RKO (cell line): ENCODE measurements at places on chromosomes 16 and 17.

DNA sequence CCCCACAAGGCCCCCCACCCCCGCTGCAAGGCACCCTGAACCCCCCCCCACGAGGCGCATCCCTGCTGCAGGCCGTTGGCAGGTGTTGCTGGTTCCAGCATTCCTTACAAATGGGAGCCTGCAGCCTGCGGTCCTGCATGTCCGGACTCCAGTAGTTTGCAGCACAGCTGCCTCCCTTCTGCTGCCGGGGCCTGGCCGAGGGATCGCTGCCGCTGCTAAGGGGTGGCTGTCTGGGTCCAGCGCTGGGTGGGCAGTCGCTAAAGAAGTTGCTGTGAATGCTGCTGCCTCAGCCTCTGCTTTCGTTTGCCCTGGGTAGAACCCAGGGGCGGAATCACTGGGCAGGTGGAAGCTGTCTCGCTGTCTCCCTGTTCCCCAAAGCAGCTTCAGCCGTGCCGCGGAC lies 11.8 kb downstream of the UTS2R start:
- no peak for DNase-seq

- DNase-seq = no peak
Observed at GRCh38 chr17:3835410-3836229, 10.4 kb downstream of the NCBP3 start.

GRCh38 chr16:85457366-85457765 lies 155.8 kb upstream of the GSE1 start:
- no peak for DNase-seq

DNA sequence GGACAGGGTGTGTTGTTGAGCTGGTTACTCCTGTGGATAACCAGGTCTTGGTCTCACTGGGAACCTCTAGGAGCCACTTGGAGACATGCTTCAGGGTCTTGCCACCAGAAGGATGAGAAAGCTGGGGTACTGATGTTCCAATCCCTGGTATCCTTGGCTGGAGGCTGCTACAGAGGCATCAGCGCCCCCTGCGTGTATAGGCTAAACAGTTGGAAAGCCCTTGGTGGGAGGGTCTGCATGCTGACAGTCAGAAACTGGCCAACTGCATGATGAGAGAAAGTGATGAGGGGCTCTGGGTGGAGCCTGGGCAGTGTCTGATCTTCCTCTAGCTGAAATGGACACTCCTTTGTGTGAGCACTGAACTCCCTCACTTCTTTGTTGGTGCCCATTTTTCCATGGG lies 536.9 kb downstream of the XYLT1 start:
- no peak for DNase-seq

- no peak for DNase-seq
Observed at GRCh38 chr17:80364091-80364691, 50.8 kb upstream of the ENDOV start.

DNA sequence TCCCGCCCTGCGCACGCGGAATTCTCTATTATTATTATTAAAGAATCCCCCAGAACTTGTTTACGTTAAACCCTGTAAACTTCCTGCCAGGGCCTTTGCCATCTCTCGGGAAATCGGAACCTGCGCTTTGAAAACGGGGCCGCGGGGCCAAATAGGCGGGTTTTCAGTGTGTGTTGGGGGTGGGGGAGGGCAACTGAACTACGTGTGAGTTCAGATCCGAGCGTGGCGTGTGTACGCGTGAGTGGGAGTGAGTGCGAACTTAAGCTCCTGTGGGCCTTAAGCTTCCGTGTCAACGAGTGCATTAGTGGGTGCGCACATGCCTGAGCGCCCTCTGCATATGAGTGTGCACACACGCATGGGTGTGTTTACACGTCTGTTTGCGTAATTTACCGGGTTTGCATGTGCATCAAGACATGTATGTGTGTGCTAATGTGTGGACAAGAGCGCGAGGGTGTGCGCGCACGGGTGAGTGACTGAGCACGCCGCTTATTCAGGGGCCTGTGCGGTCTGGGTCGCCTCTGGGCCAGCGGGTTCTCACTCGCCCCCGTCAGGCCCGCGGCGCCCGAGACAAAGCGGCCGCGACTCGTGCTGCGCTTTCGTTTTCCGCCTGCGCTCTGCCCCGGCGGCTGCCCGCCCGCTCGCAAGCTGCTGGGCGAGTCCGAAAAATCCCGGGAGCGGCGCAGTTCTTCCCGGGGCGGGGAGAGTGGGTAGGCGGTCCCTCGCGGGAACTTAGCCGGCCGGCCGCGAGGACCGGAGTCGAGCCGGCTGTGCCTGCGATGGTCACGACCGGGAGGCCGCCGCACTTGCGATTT lies 1.2 kb upstream of the FOXF1 start:
- peak; percentile 47 for DNase-seq

DNA sequence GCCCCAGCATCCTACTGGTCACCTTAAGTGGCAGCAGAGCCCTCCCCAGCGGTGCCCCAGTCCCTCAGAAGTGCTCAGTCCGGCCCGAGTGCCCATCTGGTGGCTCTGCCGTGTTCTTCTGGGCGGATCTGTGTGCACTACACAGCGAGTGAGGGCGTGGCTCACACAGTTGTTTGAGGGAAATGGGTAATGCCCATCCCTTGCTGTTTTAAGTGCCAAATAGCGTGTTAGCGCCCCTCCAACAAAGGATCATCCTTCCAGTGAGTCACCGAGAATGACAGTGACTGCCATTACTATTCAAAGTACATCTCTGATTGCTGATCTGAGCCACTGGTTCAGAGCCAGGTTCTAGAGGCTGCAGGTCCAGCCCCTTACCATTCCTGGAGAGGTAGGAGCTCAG lies 152.0 kb downstream of the LGALS9B start:
- no peak for DNase-seq

- no peak for DNase-seq
Observed at GRCh38 chr16:9072806-9073341, 18.6 kb upstream of the HAPSTR1 start.

DNA sequence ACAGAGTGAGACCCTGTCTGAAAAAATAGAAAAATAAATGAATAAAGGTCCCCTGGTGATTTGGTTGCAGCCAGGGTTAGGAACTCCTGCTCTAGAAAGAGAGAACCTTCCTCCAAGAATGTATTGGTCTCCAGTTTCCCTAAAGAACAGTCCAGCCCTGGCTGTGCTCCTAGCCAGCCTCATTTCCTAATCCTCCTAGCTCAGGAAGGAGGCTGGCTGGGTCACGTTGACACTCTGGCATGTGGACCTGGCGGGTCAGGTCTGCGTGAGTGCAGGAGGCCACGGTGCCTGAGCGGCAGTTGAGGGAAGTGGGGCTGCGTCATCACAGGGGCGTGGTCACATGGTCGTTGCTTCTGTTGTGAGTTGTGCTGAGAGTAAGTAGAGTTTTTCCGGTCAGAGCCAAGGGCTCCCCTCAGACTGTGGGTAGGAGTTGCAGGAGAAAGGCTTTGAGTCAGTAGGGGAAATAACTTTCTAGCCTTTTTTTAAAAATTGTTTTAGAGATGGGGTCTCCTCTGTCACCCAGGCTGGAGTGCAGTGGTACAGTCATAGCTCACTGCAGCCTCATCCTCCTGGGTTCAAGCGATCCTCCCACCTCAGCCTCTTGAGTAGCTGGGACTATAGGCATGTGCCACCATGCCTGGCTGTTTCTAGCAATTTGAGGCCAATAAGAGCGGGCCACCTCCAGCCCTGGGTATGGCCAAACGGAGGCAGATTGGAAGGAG lies 194.0 kb upstream of the CIBAR2 start:
- no peak for DNase-seq

GRCh38 chr16:89064606-89065457 lies 28.8 kb upstream of the ACSF3 start:
- DNase-seq = no peak

DNA sequence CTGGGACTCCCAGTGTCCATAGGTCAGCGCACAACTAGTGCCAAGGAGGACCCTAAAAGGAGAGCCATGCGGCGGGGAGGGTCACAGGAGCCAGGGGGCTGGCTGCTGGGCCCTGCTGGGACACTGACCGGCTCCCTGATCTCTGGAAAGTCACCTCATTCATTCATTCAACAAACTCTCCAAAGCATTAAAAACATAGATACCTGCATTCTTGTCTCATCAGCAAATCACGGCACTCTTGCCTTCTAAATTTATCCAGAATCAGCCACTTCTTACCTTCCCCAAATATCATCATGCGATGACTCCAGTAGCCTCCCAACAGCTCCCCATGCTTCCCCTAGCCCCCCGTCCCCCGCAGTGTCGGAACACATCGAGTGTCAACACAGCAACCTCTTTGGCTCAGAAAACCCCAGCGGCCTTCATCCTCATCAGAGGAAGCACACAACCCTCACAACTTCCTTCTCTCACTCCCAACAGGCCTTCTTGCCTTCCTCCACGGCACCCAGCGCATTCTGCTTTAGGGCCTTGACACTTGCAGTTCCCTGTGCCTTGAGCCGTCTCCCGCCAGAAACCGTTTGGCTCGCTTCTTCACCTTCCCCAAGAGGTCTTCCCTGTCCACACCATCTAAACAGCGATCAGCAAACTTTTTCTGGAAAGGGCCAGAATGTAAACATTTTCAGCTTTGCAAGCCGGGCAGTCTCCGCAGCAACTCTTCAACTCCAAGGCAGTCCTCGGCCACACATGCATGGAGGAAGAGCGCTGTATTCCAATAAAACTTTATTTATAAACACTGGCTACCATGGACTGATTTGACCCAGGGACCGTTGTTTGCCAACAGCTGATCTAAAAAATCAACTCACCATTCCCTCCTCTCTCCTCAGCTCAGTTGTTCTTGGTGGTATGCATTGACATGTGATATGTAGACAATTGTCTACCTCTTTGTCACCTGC lies 119.5 kb upstream of the TNRC6C start:
- no peak for DNase-seq

GRCh38 chr16:75108792-75109731 lies 7.5 kb downstream of the LDHD start:
- peak; percentile 88 for DNase-seq

- no peak for DNase-seq
Observed at GRCh38 chr16:67101311-67102082, 8.2 kb upstream of the PHAF1 start.

GRCh38 chr17:19833914-19834313 lies 33.8 kb downstream of the ULK2 start:
- peak; percentile 21 for DNase-seq

DNA sequence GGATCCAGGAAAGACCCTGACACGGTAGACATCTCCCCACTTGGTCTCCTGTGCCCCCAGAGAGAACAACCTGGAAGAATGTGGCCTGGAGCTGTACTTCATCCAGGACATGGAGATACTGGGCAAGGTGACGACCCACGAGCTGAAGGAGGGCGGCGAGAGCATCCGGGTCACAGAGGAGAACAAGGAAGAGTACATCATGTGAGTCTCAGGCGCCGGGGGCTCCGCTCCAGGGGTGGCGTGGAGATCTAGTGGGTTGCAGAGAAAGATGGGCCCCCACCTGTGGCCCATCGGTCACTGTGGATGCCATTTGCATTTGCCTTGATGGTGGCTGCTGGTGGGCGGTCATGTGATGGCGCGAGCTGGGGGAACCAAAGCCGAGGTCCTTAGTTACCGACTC lies 14.9 kb upstream of the CLEC18A start:
- no peak for DNase-seq

DNA sequence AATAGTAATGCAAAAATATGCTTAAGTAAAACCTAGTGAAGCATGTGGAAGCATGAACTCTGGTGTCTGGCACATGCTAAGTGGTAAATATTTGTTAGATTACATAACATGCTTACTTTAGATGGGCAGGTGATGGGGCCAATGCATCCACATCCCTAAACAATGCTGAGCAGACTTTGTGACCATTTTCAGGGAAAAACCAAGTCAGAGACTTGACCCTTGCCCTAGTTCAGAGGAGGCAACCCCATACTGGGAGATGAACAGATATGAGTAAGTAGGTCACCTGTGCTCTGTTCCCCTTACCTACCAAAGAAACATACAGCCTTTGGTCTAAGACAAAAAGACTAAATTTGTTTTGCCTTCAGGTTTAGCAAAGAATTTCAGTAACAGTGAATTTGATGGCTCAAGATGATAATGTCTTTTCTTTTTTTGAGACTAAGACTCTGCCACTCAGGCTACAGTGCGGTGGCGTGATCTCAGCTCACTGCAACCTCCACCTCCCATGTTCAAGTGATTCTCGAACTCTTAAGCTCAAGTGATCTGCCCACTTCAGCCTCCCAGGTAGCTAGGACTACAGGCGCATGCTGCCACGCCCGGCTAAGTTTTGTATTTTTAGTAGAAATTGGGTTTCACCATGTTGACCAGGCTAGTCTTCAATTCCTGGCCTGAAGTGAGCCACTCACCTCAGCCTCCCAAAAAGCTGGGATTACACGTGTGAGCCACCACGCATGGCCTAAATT lies 91.4 kb downstream of the HIC1 start:
- no peak for DNase-seq

DNA sequence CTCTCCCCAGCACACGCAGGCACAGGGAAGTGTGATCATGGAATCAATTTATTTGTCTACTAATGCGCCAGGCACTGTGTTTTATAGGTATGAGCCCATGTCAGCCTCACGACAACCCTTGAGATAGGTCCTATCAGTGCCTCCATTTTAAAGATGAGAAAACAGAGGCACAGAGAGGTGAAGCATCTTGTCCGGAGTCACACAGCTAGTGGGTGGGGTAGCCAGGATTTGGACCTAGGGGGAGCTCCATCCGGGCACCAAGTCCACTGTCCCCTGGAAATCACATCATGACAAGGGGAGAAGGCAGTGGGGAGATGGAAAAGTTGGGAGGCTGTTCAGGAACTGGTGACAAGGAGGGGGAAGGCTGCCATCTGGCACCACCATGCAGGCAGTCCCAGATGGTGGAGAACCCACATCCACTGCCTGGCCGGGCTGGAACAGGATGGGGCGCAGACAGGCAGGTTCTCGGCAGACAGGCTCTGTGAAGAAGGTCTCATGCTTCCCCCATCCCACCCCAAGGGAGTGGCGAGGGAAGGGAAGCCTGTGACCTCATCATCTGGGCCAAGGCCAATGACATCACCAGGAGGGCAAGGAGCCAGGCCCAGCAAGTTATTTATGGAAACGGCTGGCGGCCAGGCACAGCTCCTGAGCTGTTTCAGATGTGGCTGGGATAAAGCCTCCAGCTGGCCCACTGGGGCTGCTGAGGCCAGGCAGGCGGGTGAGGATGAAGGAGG lies 126.0 kb upstream of the SDK2 start:
- DNase-seq = peak; percentile 65

DNA sequence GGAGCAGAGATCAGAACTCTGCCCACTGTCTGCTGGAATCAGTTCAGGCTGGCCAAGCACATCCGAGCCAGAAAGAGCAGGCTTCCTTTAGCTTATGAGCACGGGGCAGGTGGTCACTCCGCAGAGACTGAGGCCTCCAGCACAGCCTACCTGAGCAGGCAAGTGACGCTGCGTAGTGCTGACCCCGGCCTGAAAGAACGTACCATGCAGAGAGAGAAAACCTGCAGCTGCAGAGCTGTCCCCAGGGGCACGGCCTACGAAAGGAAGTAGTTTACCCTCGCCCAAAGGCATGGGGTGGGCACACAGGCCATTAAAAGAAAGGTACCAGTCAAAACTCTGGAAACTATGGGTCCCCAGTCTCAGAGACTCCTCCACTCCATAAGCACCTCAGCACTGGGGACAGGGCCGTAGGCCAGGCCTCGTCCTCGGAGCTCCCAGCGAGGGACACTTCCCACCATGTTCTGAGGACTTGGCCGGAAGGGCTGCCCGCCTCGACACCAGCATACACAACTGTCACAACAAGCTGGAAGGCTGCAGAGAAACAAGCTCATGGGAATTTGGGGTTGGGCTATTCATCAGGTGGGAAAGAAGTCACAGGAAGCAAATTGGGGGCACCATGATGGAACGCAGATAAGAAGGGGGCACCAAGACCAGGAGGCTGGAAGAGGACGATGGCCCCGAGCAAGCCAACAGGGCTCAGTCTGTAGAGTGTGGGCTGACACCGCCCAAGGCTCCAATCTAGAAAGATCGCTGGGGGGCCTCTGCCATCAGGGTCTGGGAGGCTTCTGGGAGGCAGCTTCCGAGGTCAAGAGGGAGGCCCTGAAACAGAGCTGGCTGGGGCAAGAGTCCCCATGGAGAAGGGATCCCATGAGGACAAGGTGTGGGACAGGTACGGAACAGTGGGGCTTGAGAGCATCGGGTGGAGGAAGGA lies 21.2 kb downstream of the MEAK7 start:
- DNase-seq = no peak
